ENCODE measurements at places on chromosomes 3 and 15. TPM values are rescaled to one million over a fixed set of nuclear protein-coding genes. Genes with fewer than 3 reads are reported as not detected.

- no peaks in the 10 kb centered on the region for H3K36me3 ChIP-seq
- no peaks in the 10 kb centered on the region for H3K4me1 ChIP-seq
- H3K27me3 ChIP-seq = no peaks in the 10 kb centered on the region
- H3K4me3 ChIP-seq = no peak overlapping the region
- no peak overlapping the region for H3K27ac ChIP-seq
These were observed 119.7 kb upstream of the PHLDB2 start for GRCh38 chr3:111739311-111739911.

GRCh38 chr3:113223475-113224281 lies 12.3 kb downstream of the BOC start:
- DNase-seq = no peak
- no peak overlapping the region for H3K27ac ChIP-seq
- no peaks in the 10 kb centered on the region for H3K36me3 ChIP-seq
- peaks cover 4% of the 10 kb centered on the region for H3K27me3 ChIP-seq
- H3K4me3 ChIP-seq = no peak overlapping the region

DNA sequence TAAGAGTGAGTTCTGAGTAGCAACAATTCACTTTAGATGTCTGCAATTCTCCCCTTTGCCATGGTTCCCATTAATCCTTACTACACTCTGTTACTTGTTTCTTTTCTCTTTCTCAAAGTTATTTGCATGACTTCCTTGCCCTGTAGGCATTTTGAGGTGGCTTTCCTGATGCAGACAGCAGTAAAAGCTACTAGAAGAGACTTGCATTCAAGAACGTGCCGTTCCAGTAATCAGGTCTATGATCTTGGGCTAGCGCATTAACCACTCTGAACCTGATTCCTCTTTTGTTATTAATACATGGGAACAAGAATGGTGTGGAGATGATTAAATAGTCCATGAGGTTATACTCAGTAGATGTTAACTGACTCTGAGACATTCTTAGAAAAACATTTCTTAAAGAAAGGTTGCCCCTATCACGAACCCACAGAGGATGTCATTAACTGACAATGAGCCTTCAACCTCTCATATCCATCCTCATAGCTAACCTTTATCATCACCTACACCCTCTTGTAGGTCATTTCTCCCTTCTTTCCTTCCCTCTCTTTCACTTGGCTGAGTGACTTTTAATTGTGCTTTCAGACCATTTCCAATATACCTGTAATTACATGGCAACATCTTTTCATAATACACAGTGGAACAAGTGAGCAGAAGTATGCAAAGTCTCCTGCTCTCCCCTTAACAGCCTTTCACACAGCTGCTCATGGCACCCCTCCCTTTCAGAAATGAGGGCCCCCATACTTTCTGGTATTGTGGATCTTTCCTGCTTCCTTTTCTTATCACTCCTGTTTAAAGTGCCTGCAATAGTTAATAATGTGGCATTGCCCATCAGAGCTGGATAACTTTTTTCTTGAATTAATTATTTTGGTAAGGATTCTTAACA lies 175.9 kb downstream of the CHST2 start:
- H3K36me3 ChIP-seq = no peaks in the 10 kb centered on the region
- no peak overlapping the region for H3K27ac ChIP-seq
- H3K27me3 ChIP-seq = no peaks in the 10 kb centered on the region
- H3K4me1 ChIP-seq = no peaks in the 10 kb centered on the region

Gene GRIP2
- not detected for total RNA-seq

Gene CNTN3
- total RNA-seq = not detected

GRCh38 chr15:99403597-99403996 lies 152.3 kb downstream of the LRRC28 start:
- no peaks in the 10 kb centered on the region for H3K36me3 ChIP-seq
- no peak overlapping the region for H3K27ac ChIP-seq
- DNase-seq = no peak
- no peaks in the 10 kb centered on the region for H3K27me3 ChIP-seq
- peaks cover 9% of the 10 kb centered on the region for H3K4me1 ChIP-seq
- H3K4me3 ChIP-seq = no peak overlapping the region

GRCh38 chr3:192841428-192841827 lies 76.2 kb downstream of the MB21D2 start:
- DNase-seq = no peak
- H3K4me1 ChIP-seq = no peaks in the 10 kb centered on the region
- no peak overlapping the region for H3K4me3 ChIP-seq
- no peaks in the 10 kb centered on the region for H3K27me3 ChIP-seq

DNA sequence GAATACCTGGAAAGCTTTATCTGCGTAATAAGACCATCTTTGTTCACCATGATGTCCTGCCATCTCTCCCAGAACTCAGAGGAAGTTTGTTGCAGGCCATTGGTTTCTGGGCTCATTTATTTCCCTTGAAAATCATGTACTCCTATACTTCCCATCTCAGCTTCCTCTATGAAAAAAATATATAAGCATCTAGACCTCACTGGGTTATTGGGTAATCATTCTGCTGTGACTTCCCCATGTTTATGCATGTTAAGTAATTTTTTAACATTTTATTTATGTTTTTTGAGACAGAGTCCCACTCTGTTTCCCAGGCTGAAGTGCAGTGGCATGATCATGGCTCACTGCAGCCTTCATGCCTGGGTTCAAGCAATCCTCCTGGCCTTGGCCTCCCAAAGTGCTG lies 184.5 kb downstream of the ZPLD1 start:
- DNase-seq = no peak
- no peak overlapping the region for H3K4me3 ChIP-seq
- H3K27ac ChIP-seq = no peak overlapping the region
- no peaks in the 10 kb centered on the region for H3K4me1 ChIP-seq
- H3K36me3 ChIP-seq = no peaks in the 10 kb centered on the region
- H3K27me3 ChIP-seq = no peaks in the 10 kb centered on the region

Measured in CD8-positive, alpha-beta memory T cell (primary cell).